ENCODE measurements at places on chromosomes 1 and 21.
A peak's percentile ranks its signal among the peaks of the same experiment; 100 is the strongest.

DNA sequence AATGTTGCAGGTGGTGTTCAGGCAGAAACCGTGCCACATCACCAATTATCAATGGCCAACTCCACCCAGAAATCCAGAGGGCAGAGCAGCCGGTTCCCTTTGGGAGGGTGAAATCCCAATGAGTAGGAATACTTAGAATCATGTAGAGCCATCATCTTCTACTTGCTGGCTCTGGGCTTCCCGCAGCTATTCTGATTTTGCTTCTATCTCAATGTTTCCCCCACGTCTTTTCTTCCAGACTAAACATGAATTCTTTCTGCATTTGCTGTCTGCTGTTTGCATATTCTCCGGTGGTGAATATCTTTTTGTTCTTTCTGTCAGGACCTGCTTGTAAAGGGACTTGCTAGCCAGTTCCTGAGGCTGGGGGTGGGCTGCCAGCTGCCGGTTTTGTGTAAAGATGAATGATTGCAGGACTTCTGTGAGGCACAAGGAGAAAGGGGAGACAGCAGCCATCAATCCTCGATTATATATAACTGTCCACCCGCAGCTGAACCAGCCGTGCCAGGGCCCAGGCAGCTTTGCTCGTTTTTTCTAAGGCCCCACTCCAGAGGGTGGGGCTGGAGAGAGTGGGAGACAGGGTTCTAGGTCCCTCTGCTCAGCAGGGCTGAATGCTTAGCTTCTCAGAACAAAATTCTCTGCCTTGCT is 33.2 kb downstream of the PRAMEF20 start:
- no peak overlapping the region for H3K27ac ChIP-seq
- no peaks in the 10 kb centered on the region for H3K4me1 ChIP-seq
- no peak for DNase-seq
- H3K27me3 ChIP-seq, result no peaks in the 10 kb centered on the region
- H3K36me3 ChIP-seq, result no peaks in the 10 kb centered on the region

- H3K4me3 ChIP-seq, result no peak overlapping the region
- no peak overlapping the region for H3K27ac ChIP-seq
- no peaks in the 10 kb centered on the region for H3K36me3 ChIP-seq
- H3K27me3 ChIP-seq, result peaks cover 30% of the 10 kb centered on the region
Measured at GRCh38 chr1:30822966-30823581, 65.5 kb upstream of the LAPTM5 start.

DNA sequence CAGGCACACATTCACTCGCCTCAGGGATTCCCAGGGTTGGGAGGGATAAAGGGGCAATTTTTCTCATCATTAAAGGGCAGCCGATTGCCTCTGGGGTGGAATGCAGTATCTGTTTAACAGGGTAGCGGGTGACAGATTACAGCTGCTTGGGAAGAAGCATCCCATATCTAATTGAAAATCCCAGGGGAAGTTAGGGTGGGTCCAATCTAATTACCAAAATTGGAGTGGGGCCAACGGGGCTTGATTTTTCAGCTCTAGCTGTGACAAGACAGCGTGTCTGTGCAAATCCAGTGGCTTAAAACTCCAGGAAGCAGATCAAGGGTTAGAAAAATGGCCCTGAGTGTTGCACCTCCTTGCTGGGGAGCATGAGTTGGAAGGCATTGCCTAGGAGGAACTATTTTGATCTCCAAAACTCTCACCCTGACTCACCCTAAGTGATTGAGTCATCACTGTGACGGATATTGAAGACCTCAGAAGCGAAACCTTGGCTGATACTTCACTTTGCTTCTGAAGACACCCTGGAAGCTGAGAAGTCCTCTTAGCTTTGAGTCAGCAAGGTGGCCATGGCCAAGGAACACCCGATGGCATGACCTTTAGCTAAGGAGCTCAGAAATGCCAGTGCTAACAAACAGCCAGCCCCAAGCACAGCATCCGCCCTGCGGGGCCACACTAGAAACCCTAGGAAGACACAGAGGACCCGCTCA is 46.0 kb downstream of the GRHL3 start:
- H3K27me3 ChIP-seq, result no peaks in the 10 kb centered on the region
- no peak overlapping the region for H3K4me3 ChIP-seq
- peaks cover 19% of the 10 kb centered on the region for H3K4me1 ChIP-seq
- peak; percentile 88 for DNase-seq

DNA sequence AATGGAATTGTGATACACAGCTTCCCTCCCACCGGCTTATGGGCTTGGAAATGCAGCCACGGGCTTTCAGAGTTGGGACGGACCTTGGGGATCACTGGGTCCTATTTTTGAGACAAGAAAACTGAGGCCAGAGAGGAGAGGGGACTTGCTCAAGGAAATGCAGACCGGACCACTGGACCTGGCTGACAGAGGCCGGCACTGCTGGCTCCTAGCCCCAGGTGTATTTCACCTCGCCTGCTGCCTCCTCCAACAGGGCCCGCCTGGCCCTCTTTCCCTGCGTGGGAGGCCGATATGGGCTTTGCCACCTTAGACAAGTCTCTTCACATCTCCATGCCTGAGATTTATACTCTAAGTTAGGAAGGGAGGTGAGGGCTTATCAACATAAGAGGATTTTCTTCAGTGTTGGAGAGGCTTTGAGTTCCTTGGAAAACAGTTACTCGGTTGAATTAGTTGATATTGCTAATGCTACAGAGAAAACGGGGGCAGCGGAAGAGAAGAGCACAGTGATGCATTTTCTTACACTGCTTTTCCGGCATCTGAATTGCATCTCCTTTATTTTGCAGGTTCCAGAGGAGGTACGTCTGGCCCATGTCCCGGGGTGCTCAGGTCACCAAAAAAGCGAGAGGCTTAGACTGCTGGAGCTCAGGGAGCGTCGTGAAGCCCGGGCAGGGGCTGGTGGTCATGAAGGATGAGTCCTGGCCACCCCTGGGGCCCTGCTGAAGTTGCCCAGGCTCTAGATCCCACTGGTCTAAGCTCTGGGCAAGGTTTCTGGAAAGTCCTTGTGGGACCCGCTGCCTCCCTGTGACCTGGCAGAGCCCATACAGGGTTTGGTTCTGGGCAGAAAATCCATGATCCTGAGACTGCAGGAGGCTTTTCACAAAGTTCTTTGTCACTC is 44.7 kb downstream of the CAPN2 start:
- no peaks in the 10 kb centered on the region for H3K27me3 ChIP-seq
- H3K4me3 ChIP-seq, result no peak overlapping the region
- peaks cover 5% of the 10 kb centered on the region for H3K4me1 ChIP-seq
- H3K36me3 ChIP-seq, result peaks cover 61% of the 10 kb centered on the region
- no peak for DNase-seq

- H3K4me1 ChIP-seq, result no peaks in the 10 kb centered on the region
- DNase-seq, result peak; percentile 9
- H3K4me3 ChIP-seq, result no peak overlapping the region
Measured at GRCh38 chr1:88088481-88088880, 595.6 kb upstream of the PKN2 start.

DNA sequence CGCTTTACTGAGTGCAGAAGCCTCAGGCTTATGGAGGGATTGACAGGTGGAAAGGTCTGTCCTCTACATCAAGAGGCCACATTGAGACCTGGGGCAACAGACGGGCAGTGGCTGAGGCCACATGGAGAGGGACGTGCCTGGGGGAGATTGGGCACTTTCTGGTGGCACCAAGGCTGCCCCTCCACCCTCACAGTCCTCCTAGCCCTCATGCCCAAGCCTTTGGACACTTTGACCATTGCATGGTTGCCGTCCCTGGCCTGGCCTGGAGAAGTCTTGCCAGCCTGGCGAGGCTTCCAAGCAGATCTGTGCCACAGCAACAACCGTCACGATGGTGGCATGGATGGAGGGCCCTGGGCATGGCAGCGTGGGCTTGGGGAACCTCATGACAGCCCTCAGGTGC is 192.1 kb upstream of the VAMP3 start:
- no peak for DNase-seq
- H3K36me3 ChIP-seq, result no peaks in the 10 kb centered on the region
- H3K4me3 ChIP-seq, result no peak overlapping the region

DNA sequence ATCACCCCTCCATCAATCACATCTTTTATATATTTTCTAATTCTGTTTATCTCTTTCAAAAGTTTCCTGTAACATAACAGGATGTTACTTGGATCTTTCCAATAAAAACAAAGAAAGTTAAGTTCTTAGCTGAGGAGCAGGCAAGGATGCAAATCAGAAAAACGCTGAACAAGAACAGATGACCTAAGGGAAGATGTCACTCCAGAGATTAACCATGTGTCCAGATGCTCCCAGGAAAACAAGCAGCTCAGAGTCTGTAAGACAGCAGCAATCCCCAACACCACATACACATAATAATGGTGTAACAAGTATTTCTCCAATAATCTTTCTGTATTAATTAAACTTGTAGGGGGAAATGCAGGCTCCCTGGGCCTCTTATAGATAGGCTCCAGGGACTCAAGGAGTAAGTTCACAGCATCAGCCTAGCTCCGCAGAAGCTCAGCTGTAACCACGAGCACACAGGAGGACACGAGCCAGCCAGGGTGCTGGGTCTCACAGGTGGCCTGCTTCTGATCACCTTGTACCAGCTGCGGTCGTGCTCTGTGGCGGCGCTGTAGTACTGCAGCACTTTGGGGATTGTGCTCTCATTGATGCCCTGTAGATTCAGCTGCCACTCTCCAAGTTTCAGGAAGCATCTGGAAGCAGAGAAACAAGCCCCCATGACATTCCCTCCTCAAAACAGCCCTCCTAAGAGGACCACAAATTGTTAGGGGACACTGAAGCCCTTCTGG is 33.1 kb upstream of the EXOSC10 start:
- H3K27me3 ChIP-seq, result no peaks in the 10 kb centered on the region
- no peak for DNase-seq
- no peaks in the 10 kb centered on the region for H3K4me1 ChIP-seq
- H3K27ac ChIP-seq, result no peak overlapping the region

GRCh38 chr1:101603726-101604125 is 366.9 kb downstream of the S1PR1 start:
- H3K27me3 ChIP-seq, result no peaks in the 10 kb centered on the region
- H3K4me3 ChIP-seq, result no peak overlapping the region
- no peaks in the 10 kb centered on the region for H3K36me3 ChIP-seq
- H3K4me1 ChIP-seq, result peaks cover 4% of the 10 kb centered on the region

DNA sequence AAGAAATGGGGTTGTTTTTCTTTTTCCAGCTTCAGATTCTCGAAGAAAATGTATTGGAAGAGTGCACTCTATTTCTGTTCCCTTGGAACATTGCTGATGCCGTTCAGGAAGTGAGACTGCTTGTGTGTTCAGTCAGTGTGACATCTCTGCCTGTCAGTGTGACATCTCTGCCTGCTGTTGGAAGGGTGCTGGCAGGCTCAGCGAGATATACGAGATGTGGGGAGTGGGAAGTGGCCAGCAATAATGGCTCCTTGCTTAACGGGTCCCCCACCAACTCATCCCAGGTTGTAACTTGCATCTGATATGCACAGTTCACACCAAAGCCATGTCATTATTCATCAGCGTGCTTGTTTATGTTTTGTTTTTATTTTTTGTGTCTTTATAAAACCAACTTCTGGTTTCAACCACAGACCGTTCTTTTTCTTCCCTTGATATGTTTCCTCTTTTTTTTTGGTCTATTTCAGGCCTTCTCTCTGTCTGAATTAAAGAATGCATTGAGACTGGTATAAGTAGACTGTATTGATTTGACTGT is 145.4 kb downstream of the GALNT2 start:
- no peak for DNase-seq
- H3K4me1 ChIP-seq, result peaks cover 45% of the 10 kb centered on the region
- no peaks in the 10 kb centered on the region for H3K36me3 ChIP-seq
- H3K27ac ChIP-seq, result no peak overlapping the region
- H3K27me3 ChIP-seq, result no peaks in the 10 kb centered on the region

GRCh38 chr1:234504969-234505768 is 26.2 kb upstream of the TARBP1 start:
- no peaks in the 10 kb centered on the region for H3K27me3 ChIP-seq
- peaks cover 51% of the 10 kb centered on the region for H3K4me1 ChIP-seq
- no peaks in the 10 kb centered on the region for H3K36me3 ChIP-seq
- H3K4me3 ChIP-seq, result no peak overlapping the region
- no peak for DNase-seq
- peak overlapping the region; percentile 86 for H3K27ac ChIP-seq

- no peak overlapping the region for H3K4me3 ChIP-seq
- DNase-seq, result no peak
- H3K27ac ChIP-seq, result no peak overlapping the region
- peaks cover 33% of the 10 kb centered on the region for H3K36me3 ChIP-seq
Measured at GRCh38 chr1:206445116-206445515, 25.2 kb upstream of the IKBKE start.

DNA sequence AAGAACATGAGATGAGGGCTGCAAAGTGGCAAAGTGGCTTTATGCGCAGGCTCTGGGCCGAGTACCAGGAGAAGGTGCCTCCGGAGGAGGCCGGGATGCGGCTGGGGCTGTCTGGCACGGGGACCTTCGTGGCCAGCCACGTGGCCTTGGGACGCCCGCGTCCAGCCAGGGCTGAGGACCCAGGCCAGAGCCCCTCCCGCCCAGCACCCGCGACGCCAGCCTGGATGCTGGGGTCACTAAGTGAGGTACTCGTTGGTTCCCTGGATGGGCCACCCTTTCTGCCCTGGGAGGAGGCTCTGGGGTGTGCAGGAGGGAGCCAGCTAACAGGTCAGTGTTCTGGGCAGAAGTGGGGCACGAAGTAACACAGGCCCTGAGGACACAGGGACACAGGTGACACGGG is 12.6 kb downstream of the SCNN1D start:
- no peaks in the 10 kb centered on the region for H3K27me3 ChIP-seq
- H3K4me3 ChIP-seq, result no peak overlapping the region
- H3K27ac ChIP-seq, result no peak overlapping the region
- H3K36me3 ChIP-seq, result peaks cover 3% of the 10 kb centered on the region
- no peaks in the 10 kb centered on the region for H3K4me1 ChIP-seq

GRCh38 chr1:39409055-39409816 is 82.2 kb upstream of the BMP8A start:
- H3K4me3 ChIP-seq, result peak overlapping the region; percentile 93
- peaks cover 4% of the 10 kb centered on the region for H3K36me3 ChIP-seq
- H3K4me1 ChIP-seq, result peaks cover 60% of the 10 kb centered on the region
- no peaks in the 10 kb centered on the region for H3K27me3 ChIP-seq
- peak; percentile 74 for DNase-seq

Measured in A673 (cell line).